ENCODE measurements at places on chromosomes 3 and 15.

DNA sequence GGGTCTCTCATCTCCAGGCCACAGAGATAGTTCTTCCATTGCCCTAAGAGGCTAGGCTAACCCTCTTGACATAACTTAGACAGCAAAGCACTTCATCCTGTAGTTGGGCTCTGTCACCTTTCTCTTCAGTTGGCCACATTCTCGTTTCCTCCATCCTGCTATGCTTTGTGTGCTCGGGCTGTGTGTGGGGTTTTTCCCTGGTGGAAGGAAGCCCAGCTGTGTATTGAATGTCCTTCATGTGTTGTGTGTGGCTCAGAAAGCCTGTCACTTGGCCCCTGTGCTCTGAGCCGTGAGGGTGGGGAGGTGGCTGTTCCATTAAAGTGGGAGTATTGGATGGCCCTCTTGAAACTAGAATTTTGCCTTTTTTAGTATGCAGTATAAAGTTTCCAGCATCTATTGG lies 8.8 kb upstream of the EXOG start:
- DNase-seq: no peak

DNA sequence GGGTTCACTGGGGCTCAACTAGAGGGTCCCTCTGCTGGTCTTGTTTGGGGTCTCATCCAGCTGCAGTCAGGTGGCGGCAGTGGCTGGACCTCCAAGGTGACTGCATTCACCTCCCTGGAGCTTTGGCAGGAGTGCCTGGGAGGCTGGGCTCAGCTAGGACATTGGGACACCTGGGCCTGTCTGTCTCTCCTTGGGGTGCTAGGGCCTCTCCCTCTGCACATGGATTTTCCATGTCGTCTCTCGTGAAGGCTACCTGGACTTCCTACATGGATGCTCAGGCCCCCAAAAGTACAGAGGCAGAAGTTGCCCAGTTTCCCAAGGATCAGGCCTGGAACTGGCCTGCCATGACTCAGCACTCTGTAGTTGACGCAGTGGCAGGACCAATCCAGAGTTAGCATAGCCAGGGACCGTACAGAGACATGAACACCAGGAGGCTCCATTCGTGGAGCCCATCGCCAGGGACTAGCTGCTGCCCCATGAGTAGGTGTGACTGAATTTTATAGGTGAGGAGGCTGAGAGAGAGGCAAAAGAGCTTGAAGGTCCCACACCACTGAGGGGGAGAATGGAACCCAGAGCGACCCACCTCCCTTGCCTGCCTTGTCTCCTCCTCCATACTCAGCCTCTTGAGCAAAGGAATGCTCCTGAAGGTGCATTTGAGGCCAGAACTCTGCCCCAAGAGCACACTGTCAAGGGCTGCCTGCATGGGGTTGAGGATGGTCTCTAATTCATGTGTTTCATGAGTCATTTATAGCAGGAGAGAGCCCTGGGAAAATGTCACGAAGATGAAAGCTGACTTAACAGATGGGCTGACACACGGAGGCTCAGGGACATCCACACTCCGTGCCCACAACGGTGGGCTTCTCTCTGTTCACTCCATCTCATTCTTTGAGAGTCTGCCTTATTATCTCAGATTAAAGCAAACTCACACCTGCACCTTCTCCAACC lies 13.0 kb upstream of the ALDH1A3 start:
- no peak for DNase-seq

GRCh38 chr3:148940983-148941382 lies 50.4 kb upstream of the GYG1 start:
- no peak for DNase-seq

GRCh38 chr3:154144825-154145465 lies 23.8 kb downstream of the ARHGEF26 start:
- no peak for DNase-seq

- peak; percentile 30 for DNase-seq
Observed at GRCh38 chr15:101318839-101319238, 23.8 kb upstream of the SNRPA1 start.

DNA sequence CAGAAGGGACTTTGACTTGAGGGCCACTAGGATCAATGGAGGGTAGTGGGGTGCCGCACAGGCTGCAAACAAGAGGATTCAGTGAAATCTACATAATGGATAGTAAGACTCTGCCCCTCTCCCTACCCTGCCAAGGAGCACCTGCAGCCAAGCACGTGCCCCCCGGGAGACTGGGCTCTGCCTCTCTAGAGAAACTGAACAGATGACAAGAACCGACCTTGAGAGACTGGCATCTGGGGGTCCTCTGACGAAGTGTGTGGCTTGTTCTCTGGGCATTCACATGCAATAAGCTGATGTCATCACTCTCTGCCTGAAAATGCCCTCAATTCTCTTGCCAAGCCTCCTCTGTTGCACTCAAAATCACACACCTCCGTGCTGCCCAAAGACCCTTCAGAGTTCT lies 132.3 kb downstream of the FAM43A start:
- no peak for DNase-seq

GRCh38 chr3:157460253-157460652 lies 23.6 kb downstream of the PTX3 start:
- DNase-seq: no peak

GRCh38 chr15:95265419-95265997 lies 1034.1 kb downstream of the MCTP2 start:
- no peak for DNase-seq

DNA sequence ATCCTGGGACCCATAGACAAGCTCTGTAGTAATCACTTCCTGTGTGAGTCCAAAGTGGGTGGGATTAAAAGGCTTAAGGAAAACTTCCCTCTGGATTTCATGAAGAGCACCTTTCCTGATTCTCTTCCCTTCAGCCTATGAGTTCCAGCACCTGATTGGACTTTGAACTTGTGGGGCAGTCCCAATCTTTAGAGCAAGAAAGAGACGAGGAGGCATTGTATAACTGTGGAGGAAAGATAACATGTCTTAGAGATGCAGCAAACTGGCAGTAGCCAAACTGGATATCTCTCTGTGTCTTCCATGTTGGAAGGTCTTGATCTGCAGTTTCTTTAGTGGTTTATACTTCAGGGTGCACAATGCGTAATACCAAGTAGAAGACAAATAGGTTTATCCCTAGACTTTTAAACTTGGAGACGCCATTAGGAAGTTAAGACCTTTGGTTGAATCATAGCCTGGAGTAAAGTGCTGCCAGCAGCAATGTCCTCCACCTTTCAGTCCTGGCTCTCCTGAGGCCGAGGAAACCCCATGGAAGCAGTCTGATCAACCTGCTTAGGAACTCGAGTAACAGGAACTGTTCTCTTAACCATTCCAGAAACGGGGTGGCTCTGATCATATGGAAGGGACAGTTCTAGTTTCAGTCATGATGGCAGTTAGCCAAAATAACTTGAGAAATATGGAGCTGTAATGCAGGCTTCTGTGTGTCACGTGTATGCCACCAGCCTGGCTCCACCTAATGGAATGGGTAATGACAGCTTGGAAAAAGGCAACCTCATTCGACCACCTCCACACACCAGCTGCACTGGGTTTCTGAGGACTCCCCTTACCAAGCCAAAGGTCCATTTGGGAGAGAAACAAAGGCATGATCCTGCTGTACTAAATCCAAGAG lies 4.7 kb downstream of the EIF1B start:
- no peak for DNase-seq

- DNase-seq: no peak
Observed at GRCh38 chr3:18246336-18247060, 178.6 kb downstream of the SATB1 start.

Data from sciatic nerve (tissue), 2 donors.